CD4-positive, CD25-positive, alpha-beta regulatory T cell (primary cell): ENCODE measurements at places on chromosomes 16 and 17. TPM values are rescaled to one million over a fixed set of nuclear protein-coding genes. Genes with fewer than 3 reads are reported as not detected.

Gene MRPL27
- total RNA-seq: 33.5 TPM

Gene PERCC1
- not detected for total RNA-seq

Gene DNAH17
- 0.57 TPM for total RNA-seq

Gene SLC4A1
- total RNA-seq: not detected
